ENCODE measurements at places on chromosomes 5 and 9.

DNA sequence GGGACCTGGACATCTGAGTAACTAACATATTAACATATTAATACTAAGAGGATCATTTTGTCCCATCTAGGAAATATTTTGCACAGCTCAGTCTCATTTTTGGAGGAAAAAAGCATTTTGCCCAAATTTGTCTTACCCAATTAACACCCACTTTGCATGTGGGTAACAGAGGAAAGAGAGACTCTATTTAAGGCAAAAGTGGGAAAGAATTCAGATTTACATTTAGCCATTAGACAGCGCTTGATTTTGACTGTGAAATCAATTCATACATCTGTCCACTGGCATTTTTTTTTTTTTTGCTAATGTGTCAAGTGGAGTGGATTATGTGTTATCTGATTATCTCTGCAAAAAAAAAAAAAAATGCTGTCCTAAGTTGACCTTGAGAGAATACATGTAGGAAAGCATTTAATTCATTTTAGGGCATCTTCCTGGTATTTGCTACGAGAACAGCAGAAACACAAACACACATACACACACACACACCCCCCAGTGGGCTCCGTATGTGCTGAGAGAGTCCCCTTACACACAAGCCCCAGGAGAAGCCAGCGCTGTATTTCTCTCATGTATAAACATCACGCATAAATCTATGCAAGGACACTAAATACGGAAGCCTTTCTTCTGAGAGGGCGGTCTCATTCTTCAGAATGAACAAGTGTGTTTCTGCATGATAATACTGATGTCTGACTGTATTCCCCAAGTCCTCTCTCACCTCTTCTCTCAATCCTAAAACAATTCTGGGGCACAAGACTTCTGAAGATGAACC lies 202.0 kb upstream of the KLF9 start:
- no peak for DNase-seq

- no peak for DNase-seq
Observed at GRCh38 chr5:28374492-28374967, 1336.1 kb upstream of the CDH9 start.

GRCh38 chr9:33265211-33265865 lies 489 bp downstream of the CHMP5 start:
- DNase-seq = peak; percentile 6

DNA sequence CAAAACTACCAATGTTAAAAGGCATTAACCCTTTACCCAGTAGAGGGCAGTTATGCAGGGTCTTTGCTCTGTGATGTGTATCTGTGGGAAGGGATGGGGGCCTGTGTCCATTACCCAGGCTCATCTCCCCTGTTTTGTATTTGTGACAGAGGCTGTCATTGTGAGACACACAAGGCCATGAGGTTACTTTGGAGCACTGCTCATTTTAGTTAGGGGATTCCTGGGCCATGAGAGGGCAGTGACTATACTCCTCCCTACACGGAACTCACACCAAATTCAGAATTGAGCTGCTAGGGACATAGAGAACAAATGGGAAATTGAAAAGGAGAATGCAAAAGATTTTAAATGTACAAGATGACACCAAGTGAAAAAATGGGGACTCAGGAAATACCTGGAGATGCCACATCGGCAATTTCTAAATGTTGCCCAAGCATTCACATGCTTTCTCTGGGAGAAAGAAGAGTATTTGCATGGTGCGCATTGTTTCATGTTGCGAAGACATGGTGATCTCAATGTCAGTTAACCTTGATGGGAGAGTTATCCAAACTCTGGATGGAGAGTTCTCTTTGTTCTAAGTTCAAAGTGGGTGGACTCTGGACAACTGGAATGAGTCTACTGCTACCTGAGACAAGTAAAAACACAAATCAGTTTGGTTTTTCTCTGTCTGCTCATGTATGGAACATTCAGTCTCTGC lies 32.5 kb downstream of the C9orf152 start:
- DNase-seq = no peak

- DNase-seq = no peak
Observed at GRCh38 chr5:74294231-74294705, 346.3 kb downstream of the ENC1 start.

GRCh38 chr9:112093870-112094216 lies 81.3 kb downstream of the SUSD1 start:
- no peak for DNase-seq

DNA sequence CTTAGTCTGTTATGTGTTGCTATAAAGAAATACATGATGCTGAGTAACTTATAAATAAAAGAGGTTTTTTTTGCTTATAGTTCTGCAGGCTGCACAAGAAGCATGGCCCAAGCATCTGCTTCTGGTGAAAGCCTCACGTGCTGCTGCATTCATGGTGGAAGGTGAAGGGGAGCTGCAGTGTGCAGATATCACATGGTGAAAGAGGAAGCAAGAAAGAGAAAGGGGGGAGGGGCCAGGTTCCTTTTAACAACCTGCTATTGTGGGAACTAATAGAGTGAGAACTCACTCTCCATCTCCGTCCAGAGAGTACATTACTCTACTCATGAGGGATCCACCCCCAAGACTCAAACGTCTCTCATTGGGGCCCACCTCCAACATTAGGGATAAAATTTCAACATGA lies 12.5 kb upstream of the PARP8 start:
- no peak for DNase-seq

DNA sequence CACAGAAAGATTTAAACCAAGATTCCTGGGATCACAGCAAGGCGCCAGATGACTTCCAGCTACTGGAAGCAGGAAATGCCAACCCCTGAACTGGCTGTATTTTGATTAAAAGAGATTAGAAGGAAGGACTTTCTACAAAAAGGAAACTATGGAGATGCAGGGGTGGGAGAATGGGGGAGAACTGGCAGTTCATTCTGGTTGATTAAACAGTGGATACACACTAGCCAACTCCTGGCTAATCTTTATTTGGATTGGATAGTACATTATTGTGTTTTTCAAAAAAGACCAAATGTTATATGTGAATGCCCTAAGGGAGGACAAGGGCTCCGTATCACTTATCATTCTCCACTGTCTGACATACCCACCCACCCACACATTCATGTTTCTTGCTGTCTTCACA lies 93.2 kb downstream of the CDO1 start:
- DNase-seq = no peak
